ENCODE measurements at places on chromosomes 3 and 15. TPM values are rescaled to one million over a fixed set of nuclear protein-coding genes. Genes with fewer than 3 reads are reported as not detected.

GRCh38 chr15:78810362-78811123 is 721 bp downstream of the ADAMTS7 start:
- peak; percentile 98 for DNase-seq

GPX1 gene
- 174 TPM for total RNA-seq

CLSTN2 gene
- total RNA-seq, result under 0.01 TPM

DNA sequence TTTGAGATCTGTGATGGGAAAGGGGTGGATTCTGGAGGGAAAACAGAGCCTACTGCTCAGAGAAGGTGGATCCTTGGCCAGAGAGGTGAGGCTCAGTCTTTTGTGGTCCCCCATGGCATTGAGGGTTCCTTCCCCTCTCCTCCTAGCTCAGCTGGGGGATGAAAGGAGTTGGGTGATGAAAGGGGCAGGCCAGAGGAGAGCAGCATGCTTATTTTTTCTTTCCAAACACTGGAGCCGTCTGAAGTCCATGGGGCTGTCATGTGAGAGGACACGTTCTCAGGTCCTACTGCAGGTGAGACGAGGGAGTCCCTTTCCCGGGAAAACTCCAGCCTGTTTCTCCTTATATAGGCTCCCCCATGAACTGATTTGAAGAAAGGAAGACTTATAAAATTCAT is 71.4 kb downstream of the SCN5A start:
- no peak for DNase-seq

DNA sequence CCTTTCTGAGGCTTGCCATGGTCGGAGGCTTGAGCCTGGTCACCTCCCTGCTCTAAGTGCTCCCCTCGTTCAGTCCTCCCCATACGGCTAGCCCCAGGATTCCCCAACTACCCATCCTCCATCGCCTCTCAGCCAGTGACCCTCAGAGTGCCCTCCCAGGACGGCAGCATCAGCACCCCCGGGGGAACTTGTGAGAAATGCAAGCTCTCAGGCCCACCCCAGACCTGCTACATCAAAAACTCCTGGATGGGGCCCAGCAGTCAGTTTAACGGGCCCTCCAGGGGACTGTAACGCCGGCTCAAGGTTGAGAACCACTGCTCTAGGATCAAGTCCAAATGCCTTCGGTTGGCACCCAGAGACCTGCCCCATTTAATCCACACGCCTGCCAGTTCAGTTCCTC is 6.9 kb downstream of the ADAMTS17 start:
- DNase-seq, result no peak

DNA sequence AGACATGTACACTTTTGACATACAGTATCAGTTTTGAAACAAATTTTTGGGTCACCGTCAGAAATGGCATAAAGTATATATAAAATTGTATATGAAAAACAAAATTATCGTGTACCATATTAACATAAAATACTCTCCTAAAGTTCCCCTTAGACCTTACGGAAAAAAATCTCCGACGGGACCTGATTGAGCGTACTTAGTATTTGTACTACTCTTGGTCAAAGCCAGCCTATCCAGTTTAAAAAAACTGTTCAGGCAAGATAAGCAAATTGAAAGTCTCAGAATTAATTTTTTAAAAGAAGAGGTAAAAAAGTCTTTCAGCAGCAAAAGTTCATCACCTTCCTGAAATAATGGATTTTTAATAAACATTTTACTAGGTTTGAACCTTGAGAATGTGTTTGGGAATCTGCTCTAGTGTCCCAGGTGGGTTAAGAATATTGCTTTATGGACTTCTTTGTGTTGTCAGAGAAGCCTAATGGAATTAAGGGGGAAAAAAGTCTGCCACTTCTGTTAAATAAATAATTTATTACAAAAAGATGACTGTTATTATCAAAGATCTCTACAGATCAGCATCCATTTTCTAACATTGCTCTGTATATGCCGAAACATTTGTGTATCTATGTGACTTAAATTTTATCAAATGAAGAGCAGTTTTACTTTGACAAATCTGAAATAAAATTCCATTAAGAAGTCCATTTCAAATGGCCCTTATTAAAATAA is 48.6 kb downstream of the ZBTB20 start:
- DNase-seq, result no peak

DNA sequence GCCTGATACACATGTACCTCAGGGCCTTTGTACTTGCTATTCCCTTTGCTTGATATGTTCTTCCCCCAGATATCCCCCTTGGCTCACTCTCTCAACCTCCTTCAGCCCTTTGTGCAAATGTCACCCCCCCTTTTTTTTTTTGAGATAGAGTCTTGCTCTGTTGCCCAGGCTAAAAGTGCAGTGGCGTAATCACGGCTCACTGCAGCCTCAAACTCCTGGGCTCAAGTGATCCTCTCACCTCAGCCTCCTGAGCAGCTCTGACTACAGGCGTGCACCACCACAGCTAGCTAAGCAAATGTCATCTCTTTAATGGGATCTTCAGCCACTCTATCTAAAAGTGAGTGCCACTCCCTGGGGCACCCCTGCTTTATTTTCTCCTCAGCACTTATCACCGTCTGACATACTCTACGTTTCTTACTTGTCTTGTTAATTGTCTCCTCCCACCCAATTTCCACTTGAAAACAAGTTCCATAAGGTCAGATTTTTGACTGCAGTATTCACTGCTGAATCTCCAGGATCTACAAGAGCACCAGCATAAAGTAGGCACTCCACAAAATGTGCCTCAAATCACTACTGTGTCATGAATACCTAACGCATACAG is 14.6 kb downstream of the IP6K2 start:
- DNase-seq, result no peak

DNA sequence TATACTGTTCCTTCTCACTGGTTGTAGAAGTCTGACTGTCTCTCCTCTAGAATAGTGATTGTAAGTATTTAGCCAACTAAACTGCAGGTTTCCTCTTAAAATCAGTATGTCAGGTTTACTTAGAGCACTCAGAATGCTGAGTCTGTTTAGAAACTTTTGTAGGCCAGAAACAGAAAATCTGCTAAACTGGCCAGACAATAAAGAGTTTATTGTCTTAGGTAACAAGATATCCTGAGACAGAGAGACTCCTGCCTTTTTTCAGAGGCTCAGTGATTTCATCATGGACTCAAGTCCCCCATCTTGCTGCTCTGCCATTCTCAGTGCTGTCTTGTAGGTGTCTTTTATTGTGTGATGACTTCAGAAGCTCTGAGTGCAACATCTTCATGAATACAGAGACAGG is 279.0 kb downstream of the MFSD1 start:
- DNase-seq, result no peak

VPS39 gene
- total RNA-seq, result 76.6 TPM

MST1R gene
- 0.72 TPM for total RNA-seq

GRCh38 chr3:100615684-100616083 is 6.3 kb downstream of the ADGRG7 start:
- peak; percentile 4 for DNase-seq

- DNase-seq, result no peak
These were observed 8.0 kb downstream of the TMEM212 start for GRCh38 chr3:171850960-171851659.

DNA sequence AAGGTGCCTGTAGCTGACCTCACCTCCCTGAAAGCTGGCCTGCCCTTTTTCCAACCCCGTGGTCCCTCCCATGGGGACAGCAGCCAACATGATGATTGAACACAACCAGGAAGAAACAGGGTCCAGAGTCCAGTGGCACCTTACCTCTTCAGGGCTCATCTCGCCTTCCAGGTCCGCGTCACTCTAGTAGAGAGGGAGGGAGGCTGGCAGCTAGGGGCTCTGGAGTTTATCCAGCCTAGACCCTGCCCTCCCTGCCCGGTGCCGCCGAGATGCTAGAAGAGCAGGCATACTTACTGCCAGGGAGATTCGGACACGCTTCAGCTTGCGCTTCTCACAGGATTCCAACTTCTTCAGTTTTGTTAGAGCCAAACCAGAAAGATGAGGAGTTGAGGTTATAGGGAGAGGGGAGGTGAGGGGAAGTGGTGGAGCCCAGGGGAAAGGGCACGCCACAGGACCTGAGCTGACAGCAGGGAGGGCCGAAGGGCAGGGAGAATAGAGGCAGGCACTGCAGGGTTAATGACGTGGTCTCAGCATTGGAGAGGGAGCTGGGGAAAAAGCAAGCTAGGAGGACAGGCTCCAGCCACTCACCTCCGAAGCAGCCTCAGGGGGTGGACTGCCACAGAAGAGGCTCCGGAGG is 9.1 kb downstream of the CLCN2 start:
- peak; percentile 23 for DNase-seq

CMTM7 gene
- total RNA-seq, result 10.0 TPM

DNA sequence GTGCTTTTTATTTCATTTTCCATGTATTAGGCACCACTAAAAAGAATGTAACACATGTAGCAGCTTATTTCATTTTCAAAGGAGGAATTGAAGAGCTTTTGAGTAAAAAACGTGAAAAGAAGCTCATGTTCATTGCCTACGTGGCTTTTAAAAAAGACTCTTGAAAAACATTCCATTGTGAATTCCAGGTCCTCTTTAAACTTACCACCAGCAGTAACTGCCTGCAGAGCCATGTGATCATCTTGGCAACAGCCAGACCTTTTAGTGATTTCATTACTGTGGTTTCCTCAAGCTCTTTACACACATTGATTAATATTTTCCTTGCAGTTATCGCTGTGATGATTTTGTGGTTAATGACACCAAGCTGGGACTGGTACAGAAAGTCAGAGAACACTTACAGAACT is 43.8 kb upstream of the FBXL22 start:
- DNase-seq, result peak; percentile 80

DNA sequence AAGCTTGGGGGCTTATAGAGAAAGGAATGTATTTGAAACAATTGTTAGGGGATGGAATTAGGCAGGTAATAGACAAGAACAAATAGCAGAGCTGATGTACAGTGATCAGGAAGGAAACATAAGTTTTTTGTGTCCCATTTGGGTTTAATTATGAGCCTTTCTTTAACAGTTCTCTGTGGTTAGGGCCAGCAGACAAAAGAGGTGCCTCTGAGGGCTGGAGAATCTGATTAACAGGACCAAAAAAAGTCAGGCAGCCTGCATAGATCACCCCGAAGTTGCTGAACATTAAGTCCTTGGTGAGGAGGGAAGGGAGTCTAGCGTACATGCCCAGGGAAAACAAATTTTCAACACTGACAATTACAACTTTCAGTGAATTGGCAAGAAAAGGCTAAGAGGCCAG is 88.6 kb upstream of the SPRED1 start:
- DNase-seq, result peak; percentile 26

CLDN11 gene
- 50.3 TPM for total RNA-seq

DNA sequence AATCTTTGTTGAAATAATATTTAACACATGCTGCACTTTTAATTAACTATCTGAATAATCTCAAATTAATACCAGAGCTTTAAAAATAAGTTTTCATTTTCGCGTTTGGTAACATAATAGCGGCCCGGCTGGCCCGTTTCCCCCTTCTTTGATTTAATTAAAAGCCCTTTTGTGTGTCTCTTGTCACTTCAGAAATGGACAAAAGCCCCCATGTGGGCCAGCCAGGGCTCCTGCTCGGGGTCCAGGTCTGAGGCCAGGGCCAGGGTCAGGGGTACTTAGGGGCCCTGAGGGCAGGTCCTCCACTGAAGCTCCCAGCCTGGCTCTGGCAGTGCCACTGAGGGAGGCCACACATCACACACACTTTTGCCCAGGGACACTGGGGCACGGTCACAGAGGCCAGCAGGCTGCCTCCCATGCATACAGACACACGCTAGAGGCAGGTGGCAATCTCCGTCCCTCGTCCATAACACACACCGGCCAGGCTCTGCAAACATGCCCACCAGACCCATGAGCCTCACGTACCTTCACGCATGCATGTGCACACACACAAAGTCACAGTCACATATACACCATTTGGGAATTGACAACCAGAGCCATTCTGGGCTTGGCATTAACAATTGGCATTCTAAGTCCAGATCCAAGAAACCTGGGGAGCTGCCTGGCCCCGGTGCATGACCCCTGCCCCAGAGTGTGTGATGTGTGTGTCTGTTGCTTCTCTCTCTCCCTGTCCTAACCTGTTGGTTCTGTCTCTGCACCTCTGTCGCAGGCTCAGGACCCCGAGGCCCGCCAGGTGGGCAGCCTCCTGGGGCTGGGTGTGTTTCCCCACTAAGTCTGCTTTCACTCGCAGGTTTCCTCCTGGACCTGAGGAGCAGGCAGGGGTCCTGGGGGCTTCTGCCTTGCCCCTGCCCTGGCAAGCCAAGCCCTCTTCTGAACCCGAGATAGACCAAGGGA is 38.5 kb downstream of the DNAJB8 start:
- peak; percentile 92 for DNase-seq

- no peak for DNase-seq
These were observed 216.0 kb downstream of the TLE3 start for GRCh38 chr15:69881766-69882165.

- DNase-seq, result peak; percentile 11
These were observed 137.4 kb upstream of the POU1F1 start for GRCh38 chr3:87413814-87414213.

CYP8B1 gene
- not detected for total RNA-seq

DNA sequence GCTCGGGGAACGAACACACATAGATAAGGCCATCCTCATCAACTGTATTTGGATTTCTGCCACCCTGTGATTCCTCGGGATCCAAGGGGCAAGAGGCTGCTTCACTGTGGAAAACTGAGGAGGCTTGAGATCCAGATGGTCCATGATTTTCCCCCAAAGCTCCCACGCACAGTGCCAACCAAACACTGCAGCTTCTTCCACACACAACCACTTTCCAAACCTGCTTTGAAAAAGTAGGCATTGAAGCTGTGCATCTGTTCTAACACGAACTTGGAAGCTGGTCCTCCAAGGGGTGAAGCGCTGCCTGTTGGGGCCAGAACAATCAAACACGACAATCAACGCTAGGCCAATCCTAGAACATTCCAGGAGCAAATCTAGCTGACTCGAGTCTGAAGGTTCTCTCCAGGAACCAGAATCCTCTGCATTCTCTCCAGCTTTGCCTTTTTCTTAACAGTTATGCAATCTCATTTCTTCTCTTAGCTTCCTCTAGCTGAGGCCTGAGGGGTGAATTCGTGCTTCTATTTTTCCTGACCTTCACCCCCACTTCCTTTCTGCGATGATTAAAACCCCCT is 104.4 kb downstream of the LRRK1 start:
- peak; percentile 34 for DNase-seq

TMOD2 gene
- total RNA-seq, result 9.8 TPM

THBS1 gene
- total RNA-seq, result 8,941 TPM

CHRNB4 gene
- total RNA-seq, result not detected

GRCh38 chr15:87518957-87519356 is 737.6 kb downstream of the NTRK3 start:
- no peak for DNase-seq

GRCh38 chr15:31285772-31286261 is 40.8 kb upstream of the KLF13 start:
- DNase-seq, result no peak

GRCh38 chr3:141074529-141074928 is 23.4 kb downstream of the SPSB4 start:
- peak; percentile 23 for DNase-seq

SEMA3G gene
- under 0.01 TPM for total RNA-seq

AHSG gene
- not detected for total RNA-seq

ACTR8 gene
- total RNA-seq, result 48.9 TPM

- DNase-seq, result no peak
These were observed 42.1 kb upstream of the RASA2 start for GRCh38 chr3:141444586-141445285.

DNA sequence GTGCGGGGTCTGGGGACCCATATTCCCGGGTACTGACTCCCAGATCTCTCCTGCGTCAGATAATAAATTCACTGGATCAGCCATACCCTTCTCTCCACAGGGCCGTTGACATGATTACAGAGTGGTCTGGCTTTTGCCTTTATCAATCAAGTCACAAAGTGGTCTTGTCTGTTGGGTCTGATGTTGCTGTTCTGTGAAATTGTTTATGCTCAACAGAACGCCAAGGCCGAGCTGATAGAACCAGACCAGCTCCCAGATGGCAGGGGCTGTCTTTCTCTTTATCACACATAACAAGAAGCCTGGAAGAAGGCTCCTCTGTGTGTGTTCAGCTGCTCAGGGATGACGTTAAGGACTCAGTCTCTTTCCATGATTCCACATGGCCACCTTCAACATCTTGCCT is 751 bp upstream of the DCLK3 start:
- DNase-seq, result peak; percentile 59
